T-helper 17 cell (primary cell): ENCODE measurements at places on chromosomes 5 and 9.

GRCh38 chr9:13673348-13673747 is 393.9 kb upstream of the MPDZ start:
- DNase-seq, result no peak
- no peak overlapping the region for H3K27ac ChIP-seq

GRCh38 chr9:137952976-137953666 is 75.5 kb downstream of the CACNA1B start:
- H3K27me3 ChIP-seq, result peaks cover 23% of the 10 kb centered on the region
- H3K4me1 ChIP-seq, result peaks cover 1% of the 10 kb centered on the region
- H3K36me3 ChIP-seq, result no peaks in the 10 kb centered on the region
- peak overlapping the region; percentile 46 for H3K27ac ChIP-seq
- DNase-seq, result no peak

GRCh38 chr5:110842948-110843347 is 104.1 kb downstream of the SLC25A46 start:
- no peak for DNase-seq
- peaks cover 10% of the 10 kb centered on the region for H3K27me3 ChIP-seq

DNA sequence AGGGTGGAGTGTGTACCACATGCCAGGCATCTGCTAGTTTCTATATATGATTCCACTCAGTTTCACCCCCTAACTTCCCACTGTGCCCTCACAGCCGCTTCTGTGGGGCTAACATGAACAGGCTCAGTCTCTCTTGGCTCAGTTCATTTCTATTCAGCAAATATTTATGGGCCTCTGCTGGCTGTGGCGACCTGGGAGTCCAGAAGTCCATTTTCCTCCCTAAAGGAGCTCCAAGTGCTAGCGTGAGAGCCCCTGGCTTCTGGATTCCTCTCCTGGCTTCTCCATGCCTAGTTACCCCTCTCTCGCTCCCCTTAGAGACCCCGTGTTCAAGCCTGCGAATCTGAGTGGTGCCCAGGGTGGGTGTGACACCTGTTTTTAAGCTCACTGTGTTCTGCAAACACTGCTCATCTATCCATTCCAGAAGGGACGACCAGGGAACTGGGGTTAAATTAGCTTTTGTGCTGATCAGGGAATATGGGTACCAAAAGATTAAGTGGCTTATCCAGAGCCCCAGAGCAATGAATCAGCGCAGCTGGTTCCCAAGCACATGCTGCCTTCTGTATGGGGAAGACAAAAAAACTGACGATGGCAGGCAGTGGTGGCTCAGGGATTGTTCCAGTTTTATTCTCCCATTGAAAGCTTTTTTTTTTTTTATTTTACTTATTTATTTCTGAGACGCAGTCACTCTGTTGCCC is 57.6 kb downstream of the HMCN2 start:
- no peak for DNase-seq
- H3K4me1 ChIP-seq, result peaks cover 2% of the 10 kb centered on the region
- no peak overlapping the region for H3K4me3 ChIP-seq
- peaks cover 2% of the 10 kb centered on the region for H3K36me3 ChIP-seq
- H3K27ac ChIP-seq, result no peak overlapping the region

GRCh38 chr5:23014266-23014665 is 161.1 kb upstream of the CDH12 start:
- H3K36me3 ChIP-seq, result no peaks in the 10 kb centered on the region
- H3K27me3 ChIP-seq, result no peaks in the 10 kb centered on the region
- no peak overlapping the region for H3K4me3 ChIP-seq
- no peak overlapping the region for H3K27ac ChIP-seq

DNA sequence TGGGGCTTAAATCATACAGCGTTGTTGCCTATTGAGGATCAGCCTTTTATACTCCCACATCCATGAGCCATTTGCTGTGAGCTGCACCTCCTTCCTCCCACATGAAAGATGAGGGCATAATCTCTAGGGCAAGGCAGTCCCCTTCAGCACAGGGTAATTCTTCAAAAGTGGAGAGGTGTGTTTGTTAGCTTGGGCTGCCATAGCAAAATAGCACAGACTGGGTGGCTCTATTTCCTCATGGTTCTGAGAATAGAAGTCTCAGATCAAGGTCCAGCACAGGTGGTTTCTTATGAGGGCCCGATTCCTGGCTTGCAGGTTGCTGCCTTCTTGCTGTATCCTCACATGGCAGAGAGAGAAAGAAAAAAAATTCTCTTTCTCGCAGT is 121.8 kb upstream of the SLC12A2 start:
- H3K36me3 ChIP-seq, result peaks cover 4% of the 10 kb centered on the region
- no peak overlapping the region for H3K27ac ChIP-seq
- no peaks in the 10 kb centered on the region for H3K27me3 ChIP-seq
- peaks cover 12% of the 10 kb centered on the region for H3K4me1 ChIP-seq
- H3K4me3 ChIP-seq, result no peak overlapping the region

- no peak overlapping the region for H3K27ac ChIP-seq
- no peak for DNase-seq
- H3K36me3 ChIP-seq, result no peaks in the 10 kb centered on the region
- no peaks in the 10 kb centered on the region for H3K4me1 ChIP-seq
- H3K4me3 ChIP-seq, result no peak overlapping the region
Observed at GRCh38 chr9:27247756-27248155, 49.2 kb downstream of the EQTN start.

GRCh38 chr5:142971303-142972013 is 201.3 kb downstream of the ARHGAP26 start:
- H3K27me3 ChIP-seq, result no peaks in the 10 kb centered on the region
- no peak overlapping the region for H3K4me3 ChIP-seq
- no peak for DNase-seq
- H3K27ac ChIP-seq, result peak overlapping the region; percentile 34
- peaks cover 18% of the 10 kb centered on the region for H3K4me1 ChIP-seq

GRCh38 chr5:59246145-59246869 is 647.2 kb downstream of the PDE4D start:
- H3K27me3 ChIP-seq, result peaks cover 25% of the 10 kb centered on the region
- DNase-seq, result no peak
- no peaks in the 10 kb centered on the region for H3K36me3 ChIP-seq
- no peak overlapping the region for H3K4me3 ChIP-seq

DNA sequence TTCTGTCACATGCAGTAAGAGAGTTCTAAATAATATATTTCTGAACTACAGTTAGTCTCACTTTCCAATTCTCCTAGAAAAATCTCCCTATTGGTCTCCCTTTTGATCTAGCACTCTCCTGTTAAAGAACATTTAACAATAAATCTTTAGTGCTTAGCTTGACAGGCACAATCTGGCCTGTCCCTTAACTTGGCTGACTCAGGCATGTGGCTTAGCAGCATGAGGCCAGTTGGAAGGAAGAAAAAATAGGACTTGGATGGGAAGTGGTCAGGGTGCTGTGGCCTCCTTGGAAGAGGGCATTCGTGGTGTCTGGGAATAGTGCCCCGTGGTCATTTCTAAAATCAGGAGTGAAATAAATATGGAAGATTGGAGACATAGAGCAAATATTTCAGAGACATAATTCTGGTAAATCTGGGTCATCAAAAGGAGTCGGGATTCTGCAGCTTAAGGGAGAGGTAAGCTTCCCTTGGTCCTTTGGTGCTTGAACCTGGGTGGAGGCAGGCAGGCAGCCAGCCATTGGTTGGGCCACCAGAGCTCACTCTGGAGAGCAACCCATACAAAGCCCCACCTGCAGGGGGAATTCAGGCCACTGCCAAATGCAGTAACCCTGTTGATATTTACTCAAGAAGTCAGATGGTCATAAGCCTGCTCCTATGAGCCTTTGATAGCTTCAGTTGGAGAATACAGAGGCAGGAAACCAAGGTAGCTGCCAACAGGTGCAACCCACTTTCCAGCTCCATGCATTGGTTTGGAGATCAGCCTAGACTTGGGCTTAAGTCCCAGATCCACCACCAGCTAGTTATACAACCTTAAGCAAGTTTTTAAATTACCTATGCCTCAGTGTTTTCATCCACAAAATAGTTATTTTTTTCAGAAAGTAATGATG is 28.8 kb upstream of the TLE4 start:
- no peak overlapping the region for H3K27ac ChIP-seq
- H3K27me3 ChIP-seq, result peaks cover 17% of the 10 kb centered on the region
- DNase-seq, result no peak
- H3K4me3 ChIP-seq, result no peak overlapping the region
- H3K36me3 ChIP-seq, result no peaks in the 10 kb centered on the region
- peaks cover 4% of the 10 kb centered on the region for H3K4me1 ChIP-seq

DNA sequence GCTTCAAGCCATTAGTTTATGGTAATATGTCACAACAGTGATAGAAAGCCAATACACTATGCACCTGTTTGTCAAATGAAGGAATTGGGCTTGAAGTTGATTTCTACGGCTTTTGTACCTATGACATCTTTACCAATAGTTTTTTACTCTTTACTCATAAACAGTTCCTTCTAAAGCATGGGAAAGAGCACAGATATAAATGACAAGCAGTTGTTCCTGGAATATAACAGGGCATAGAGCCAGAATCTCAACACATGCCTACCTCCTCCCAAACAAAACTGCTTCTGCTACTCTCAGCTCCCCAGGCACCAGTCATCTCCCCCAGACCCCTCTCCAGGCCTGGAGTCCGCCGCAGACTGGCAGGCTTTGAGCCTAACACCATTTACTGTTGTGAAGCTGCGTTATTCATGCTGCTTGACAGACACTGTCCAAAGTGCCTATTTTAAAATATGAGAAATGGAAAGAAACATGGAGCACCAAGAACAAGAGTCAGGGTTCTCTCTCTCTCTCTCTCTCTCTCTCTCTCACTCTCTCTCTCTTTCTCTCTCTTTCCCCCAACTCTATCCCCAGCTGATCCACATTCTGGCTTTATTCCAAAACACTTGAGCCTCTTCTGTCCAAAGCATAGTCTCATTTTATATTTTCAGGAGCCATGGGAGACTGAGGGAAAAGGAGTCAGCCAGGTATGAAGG is 111.6 kb downstream of the ADRB2 start:
- no peak for DNase-seq
- H3K4me3 ChIP-seq, result no peak overlapping the region
- H3K4me1 ChIP-seq, result no peaks in the 10 kb centered on the region
- no peak overlapping the region for H3K27ac ChIP-seq
- H3K27me3 ChIP-seq, result peaks cover 21% of the 10 kb centered on the region
- peaks cover 2% of the 10 kb centered on the region for H3K36me3 ChIP-seq

- H3K4me3 ChIP-seq, result no peak overlapping the region
- no peaks in the 10 kb centered on the region for H3K36me3 ChIP-seq
- no peak overlapping the region for H3K27ac ChIP-seq
- no peaks in the 10 kb centered on the region for H3K27me3 ChIP-seq
- no peak for DNase-seq
- H3K4me1 ChIP-seq, result no peaks in the 10 kb centered on the region
Observed at GRCh38 chr5:13859270-13860065, 85.0 kb downstream of the DNAH5 start.

DNA sequence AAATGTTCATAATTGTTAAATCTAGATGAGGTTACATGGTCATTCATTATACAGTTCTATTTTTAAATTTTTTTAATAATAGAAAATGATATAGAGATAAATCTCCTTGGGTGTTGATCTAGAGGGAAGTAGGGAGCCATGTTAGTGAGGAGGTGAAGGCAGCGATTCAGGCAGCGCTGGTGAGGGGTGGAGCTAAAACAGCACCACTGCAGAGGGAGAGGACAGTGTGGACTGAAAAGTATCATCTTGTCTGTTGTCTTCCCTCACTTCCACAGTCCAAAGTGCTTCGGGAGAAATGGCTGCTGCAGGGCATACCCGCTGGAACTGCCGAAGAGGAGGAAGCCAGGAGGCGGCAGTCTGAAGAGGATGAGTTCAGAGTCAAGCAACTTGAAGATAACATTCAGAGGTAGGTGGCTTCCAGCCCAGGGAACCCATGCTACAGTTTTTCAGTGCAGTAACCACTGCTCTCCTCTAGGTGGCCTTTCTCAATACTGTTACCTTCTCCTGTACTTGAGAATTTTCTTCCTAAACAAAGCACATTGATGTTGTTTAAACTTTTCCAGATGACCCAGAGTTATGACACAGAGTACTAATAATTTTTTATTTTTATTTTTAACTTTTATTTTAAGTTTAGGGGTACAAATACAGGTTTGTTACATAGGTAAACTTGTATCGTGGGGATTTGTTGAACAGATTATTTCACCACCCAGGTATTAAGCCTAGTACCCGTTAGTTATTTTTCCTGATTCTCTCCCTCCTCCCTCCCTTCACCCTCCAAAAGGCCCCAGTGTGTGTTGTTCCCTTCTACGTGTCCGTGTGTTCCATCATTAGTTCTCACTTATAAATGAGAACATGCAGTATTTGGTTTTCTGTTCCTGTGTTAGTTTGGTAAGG is 100.5 kb downstream of the PALM2AKAP2 start:
- no peak overlapping the region for H3K27ac ChIP-seq
- H3K27me3 ChIP-seq, result peaks cover 9% of the 10 kb centered on the region
- H3K4me1 ChIP-seq, result peaks cover 2% of the 10 kb centered on the region
- peak overlapping the region; percentile 60 for H3K4me3 ChIP-seq
